ENCODE measurements at places on chromosomes 16 and 17.

- DNase-seq, result no peak
These were observed 2.2 kb downstream of the MYO19 start for GRCh38 chr17:36532435-36532975.

GRCh38 chr17:75627094-75627493 is 6.1 kb upstream of the SMIM5 start:
- no peak for DNase-seq

DNA sequence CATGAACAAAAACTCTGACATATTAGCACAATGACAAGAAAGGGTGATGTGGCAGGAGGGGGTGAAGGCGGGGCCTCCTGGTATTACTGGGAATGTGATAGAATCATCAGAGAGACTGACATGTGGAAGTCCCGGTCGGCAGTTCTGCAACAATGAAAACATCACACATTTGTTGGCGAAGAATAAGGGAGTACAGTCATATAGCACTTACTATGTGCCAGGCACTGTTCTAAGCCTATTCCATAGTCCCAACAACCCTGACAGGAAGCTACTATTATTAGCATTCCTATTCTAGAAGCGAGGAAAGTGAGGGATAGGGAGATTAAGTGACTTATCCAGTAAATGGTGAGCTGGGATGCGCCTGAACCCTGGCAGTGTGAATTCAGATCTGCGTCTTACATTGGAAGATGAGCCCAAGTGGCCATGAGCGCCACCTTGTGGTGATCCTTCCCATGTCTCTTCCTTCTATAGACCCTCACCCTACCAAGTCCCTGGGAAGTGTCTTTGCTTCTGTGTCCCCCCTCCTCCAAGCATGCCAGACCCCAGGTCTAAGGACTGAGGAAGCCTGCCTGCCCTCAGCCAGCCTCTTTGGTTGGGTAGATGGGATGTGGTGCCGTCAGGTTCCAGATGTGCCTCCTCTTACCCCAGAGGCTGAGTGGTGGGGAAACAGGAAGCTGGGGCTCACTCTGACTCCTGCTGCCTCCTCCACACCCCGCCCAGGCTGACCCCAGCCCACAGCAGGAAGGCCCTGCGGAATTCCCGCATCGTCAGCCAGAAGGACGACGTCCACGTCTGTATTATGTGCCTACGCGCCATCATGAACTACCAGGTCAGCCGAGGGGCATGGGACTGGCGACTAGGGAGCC is 14.0 kb downstream of the FMNL1 start:
- DNase-seq, result peak; percentile 31

DNA sequence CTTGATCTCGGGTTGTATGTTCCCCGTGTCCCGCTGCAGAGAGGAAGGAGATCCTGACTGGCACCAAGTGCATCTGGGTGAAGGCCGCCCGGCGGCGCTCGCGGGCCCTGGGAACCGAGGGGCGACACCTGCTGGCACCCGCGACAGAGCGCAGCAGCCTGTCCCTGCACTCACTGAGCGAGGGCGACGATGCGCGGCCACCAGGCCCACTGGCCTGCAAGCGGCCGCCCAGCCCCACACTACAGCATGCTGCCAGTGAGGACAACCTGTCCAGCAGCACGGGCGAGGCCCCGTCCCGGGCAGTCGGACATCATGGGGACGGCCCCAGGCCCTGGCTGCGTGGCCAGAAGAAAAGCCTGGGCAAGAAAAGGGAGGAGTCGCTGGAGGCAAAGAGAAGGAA is 7.5 kb downstream of the BTBD17 start:
- DNase-seq, result no peak

GRCh38 chr17:37047631-37048104 is 98.9 kb downstream of the AATF start:
- DNase-seq, result peak; percentile 87

DNA sequence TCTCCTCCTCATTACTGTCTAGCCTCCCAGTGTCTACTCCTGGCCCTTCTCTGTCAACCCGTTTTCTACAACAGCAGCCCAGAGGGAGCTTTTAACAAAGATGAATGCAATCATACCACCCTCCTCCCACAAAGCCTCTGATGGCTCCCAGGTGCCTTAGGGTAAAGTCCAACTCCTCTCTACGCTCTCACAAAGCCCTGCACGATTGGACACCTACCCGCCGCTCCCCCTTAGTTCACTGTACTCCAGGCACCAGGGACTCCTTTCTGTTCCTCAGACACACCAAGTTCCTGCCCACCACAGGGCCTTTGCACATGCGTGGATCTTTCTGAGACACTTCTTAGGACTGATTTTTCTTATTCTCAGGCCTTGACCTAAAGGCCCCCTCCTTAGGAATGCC is 17.4 kb downstream of the CCDC102A start:
- no peak for DNase-seq

DNA sequence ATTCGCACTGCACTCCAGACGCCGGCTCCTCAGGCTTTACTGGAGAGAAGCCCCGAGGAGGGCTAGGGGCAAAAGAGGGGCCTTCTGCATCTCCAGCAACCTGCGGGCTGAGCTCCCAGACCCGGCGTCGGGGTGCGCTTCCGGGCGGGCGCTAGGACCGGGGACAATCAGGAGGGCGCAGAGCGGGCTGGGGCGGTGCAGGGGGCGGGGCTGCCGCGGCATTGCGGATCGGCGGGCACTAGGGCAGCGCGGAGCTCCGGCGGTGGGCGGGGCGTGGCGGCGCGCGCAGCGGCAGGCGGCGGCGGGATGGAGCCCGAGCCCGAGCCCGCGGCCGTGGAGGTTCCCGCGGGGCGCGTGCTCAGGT is at the start of gene TSEN54:
TSEN54 (plus strand) TSS at position 274 of the 364 bp plus-strand sequence; CDS start at position 307, 33 bp downstream.
- peak; percentile 96 for DNase-seq

- DNase-seq, result no peak
These were observed 27.5 kb downstream of the TBX4 start for GRCh38 chr17:61479493-61480413.
